ENCODE measurements at places on chromosomes 2 and 18.

GRCh38 chr2:1032030-1032429 lies 81.4 kb downstream of the SNTG2 start:
- DNase-seq = no peak

- no peak for DNase-seq
Measured at GRCh38 chr18:13541621-13542519, 184.5 kb downstream of the FAM210A start.

DNA sequence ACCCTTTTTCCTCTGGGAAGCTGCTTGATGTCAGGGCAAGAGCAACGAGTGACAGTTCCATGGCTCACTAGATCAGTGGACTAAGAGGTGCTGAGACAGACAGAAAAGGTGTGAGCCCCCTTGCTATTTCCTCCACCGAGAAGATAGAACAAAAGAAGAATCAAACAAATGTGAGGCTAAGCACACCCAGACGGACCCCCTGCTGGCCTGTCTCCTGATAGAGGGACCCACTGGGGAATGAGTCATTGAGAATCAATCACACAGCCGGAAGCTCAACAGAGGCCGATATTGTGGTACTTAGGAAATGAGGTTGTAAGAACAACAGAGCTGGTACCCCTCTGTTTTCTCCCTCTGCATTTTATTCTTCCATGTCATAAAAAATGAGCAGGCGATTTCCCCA lies 89.8 kb upstream of the TEX51 start:
- DNase-seq = no peak

GRCh38 chr2:184824597-184824996 lies 226.3 kb downstream of the ZNF804A start:
- no peak for DNase-seq

- DNase-seq = no peak
Measured at GRCh38 chr2:111216811-111217652, 96.3 kb downstream of the BCL2L11 start.

- no peak for DNase-seq
Measured at GRCh38 chr2:175414882-175415487, 233.5 kb upstream of the ATP5MC3 start.

DNA sequence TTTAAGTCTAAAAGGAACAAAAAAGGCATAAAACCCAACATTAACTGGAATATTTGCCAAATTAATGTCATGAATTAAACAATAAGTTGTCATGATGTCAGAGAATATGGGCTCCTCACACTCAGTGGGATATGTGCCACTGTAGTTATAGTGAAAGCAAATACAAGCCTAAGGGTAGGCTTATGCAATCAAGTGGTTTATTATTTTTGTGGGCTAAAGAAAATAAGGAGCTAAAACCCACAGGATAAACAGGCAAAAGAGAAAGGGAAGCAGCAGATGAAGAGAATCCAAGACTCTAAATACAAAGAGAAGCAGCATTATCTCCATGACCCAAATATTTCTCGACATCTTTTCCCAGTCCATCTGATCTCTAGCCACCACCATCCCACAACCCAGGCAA lies 17.5 kb downstream of the YWHAQ start:
- DNase-seq = no peak

DNA sequence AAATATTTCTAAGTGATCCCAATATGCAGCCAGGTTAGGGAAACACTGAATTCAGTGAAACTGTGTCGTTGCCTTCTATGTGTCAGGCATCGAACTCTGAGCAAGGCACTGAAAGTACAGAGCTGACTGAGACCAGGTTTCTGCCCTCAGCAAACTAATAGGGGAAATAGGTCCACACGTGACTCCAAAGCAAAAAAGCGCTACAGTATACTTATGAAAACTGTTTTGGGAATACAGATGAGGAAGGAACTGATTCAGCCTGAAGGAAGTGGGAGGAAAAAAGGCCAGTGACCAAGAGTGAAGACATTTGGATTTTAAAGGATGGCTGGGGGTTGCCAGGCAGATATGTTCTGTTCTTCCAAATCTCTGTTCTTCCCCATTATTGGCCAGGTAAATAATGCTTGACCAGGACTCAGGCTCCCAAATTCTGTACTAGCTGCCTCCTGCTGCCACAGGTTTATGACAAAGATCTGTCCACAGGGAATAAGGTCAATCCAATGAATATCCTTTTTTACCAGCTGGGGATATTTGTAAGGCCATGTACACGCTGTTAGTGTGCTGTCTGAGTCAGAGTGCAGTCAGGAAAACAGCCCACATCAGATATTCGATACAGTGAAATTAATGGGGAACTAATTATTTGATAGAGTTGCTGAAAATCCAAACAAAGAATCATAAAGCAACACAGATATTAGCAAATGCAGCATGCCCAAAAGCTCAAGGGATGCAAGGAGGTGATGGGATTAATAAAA lies 24.5 kb upstream of the INPP4A start:
- DNase-seq = no peak

DNA sequence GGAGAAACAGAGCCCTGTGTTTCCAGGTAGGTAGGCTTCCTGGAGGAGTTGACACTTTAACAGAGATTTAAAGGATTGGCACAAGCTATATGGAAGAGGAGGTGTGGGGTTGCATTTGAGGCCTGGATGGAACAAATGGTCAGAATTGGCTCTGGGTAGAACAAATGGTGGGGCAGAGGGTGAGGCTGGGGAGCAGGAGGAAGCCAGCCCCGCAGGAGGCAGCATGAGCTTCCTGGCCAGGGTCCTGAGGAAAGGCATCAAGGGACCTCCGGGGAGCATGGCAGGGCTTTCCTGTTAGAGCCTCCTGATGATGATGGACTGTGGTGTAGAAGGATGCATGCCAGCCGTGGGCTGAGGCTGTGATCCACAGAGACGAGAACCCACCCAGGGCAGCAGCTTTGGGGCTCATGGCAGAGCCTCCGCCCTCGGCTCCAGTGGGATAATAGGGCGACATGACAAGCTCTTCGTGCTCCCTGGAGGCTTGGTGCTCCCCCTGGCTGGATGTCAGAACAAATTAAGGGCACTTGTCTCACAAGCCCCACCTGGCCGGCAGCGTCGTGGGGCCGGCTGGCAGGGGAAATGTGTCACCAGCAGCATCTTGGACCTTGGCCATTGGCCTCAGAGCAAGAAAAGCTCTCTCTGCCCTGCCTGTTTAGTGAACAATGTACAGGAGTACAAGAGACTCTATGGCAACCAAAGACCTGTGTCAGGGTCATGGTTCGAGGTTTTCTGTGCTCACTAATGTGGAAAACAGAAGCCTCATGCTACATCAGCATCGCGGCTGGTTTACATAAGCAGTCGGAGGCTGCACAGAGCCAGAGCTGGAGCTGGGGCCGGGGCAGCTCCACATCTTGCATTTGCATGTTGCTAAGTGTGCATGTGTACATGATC lies 153.5 kb downstream of the MYCN start:
- no peak for DNase-seq

DNA sequence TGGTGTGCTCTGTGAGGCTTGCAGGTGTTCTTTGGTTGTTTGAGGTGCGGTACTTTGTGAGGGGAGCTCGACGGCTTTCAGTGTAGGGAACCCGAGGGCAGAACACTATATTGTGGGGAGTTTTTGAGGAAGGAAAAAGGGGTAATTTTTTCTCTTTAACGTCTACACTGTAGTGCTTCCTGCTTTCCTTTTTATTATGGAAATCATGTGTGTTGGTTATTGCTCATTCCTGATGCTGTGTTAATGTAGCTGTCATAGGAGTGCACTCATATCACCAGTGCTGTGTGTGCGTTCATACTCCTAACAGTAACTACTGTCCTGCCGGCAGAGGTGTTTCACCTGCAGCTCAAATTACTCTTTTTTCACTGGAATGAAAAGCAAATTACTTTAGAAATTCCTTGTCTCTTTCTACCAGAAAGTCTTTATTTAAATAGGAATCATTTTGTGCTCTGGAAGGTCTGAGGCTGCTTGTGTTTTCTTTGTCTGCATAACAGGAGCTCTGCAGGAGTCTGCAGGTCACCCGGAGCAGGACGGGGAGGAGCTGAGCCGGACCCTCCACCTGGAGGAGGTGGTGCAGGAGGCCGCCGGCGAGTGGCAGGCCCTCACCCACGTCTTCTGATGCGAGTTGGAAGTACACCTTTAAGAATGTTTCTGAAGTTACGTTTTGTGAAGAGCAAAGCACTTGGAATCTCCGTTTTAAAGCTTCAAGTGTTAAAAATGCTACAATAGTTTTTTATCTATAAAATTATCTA lies 145.5 kb downstream of the ZNF236 start:
- DNase-seq = no peak

- DNase-seq = peak; percentile 98
Measured at GRCh38 chr18:8661754-8662559, 43.4 kb upstream of the MTCL1 start.

DNA sequence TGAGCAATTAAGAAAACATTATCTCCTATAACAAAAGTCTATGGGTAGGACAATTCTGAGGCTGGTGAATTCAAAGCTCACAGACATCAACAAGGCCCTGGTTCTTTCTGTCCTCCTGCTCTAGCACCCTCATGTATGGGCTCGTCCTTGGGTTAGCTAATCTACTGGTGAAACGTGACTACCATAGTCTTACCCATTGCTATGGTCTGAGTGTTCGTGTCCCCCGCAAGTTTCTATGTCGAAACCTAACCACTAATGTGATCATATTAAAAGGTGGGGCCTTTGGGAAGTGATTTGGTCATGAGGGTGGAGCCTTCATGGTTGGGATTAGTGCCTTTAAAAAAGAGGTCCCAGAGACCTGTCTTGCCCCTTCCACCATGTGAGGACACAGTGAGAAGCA lies 564.7 kb downstream of the TNS1 start:
- DNase-seq = no peak

DNA sequence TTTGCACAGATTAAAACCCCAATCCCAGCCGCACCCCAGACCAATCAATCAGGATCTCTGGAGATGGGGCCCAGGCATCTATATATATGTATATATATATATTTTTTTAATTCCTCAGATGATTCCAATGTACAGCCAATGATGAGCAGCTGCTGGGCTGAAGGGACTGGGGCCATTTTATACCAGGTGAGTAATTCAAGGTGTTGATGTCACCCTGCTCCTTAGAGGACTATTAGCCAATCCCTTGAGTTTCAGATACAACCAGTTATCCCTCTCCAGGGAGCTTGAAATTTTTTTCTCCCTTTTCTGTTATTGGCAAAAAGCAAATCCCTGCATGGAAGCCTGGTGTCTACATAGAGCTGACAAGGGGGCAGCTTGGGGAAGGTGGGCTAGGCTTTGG lies 59.8 kb downstream of the MCFD2 start:
- DNase-seq = no peak

DNA sequence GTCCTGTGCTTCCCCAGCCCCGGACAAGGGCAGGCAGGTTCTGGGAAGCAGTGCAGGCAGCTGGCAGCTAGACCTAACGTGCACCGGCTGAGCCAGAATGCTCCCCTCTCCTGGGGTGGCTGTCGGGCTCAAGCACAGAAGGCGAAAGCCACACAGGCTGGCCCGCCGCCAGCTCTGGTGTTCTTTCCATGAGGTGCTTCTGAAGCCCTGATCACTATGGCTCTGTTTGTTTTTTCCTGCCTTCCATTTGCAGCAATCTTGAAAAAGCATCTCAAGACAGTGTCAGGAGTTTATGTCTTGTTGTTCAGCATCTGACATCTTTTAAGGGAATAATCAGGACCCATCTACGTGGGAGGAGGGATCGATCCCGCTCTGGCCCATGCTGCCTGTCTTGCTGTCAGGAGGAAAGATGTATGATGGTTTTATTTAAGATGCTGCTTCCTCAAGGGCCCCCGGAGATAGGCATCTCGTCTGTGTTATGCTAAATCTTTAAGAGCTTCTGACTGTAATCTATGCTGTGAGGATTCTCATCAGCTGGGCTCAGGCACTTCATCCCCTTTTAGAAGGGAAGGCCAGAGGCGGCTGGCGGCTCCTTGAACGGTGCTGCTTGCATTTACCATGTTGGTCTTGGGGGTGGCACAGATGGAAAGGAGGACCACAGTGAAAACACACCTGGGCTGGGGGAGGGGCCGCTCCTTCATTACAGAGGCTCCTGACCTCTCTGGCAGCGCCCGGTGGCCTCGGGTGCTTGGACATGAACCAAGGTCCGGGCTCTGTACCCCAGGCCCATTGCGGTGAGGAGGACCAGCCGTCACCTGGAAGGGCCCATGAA lies 118.5 kb upstream of the HDAC4 start:
- no peak for DNase-seq

DNA sequence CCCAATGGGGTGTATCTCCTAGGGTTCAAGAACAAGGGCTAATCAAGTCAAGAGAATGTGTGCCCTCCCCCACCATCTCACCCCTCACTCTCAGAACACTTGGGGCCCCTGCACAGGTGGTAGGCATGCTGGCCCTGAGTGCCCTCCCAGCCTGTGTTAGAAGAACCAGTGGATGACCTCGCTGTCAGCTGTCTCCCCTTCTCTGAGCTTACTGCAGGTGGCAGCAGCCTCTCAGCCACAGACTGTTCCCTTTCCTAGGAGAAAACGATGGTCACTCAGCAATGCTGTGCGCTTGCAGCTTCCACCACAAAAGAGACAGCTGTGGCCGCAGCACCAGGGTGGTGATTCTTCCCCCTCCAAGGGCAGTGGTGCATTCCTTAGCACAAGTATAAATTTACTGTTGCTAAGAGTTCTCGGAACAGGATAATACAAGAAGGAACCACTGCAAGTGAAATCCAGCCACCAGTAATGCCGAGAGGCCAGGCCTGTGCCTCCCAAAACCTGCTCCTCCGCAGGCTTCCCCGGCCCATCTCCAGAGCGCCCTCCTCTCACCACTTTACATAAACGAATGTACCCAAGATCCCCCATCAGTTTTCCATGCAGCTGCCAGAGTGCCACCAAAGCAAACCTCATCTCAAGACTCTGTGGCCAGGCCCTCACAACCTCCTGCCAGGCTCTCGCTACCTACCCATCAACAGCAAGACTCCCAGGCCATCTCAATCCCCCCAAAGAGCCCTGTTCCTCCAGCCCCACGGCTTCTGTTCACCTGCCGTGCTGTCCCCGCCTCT lies 935 bp upstream of the RAMP1 start:
- peak; percentile 44 for DNase-seq

DNA sequence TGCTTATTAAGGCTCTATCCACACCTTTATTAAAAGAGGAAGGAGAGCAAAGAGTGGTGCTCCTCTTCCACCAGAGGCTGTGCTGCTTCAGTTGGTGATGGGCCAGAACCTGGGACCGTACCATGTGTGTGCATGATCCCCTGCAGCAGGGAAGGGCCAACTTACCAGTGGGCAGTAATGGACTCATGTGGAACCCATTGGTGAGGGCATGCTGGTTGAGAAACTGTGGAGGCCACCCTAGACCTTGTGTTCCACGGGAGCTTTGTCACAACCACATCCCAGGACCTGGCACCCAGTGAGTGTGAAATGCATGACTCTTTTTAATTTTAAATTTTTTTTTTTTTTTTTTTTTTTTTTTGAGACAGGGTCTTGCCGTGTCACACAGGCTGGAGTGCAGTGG lies 5.4 kb downstream of the UBE2F start:
- DNase-seq = no peak

GRCh38 chr2:28419003-28419402 lies 26.3 kb downstream of the FOSL2 start:
- no peak for DNase-seq
